ENCODE measurements at places on chromosomes 4 and X.

DNA sequence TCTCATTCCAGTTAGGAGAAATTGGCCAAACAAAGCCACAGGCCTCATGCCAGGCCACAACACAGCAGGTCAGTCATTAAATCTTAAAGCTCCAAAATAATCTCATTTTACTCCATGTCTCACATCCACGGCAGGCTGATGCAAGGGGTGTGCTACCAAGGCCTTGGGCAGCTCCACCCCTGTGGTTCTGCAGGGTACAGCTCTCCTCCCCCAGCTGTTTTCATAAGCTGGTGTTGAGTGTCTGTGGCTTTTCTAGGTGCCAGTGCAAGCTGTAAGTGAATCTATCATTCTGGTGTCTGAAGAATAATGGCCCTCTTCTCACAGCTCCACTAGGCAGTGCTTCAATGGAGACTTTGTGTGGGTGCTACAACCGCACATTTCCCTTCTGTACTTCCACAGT lies 949.2 kb downstream of the TECRL start:
- no peak for DNase-seq

DNA sequence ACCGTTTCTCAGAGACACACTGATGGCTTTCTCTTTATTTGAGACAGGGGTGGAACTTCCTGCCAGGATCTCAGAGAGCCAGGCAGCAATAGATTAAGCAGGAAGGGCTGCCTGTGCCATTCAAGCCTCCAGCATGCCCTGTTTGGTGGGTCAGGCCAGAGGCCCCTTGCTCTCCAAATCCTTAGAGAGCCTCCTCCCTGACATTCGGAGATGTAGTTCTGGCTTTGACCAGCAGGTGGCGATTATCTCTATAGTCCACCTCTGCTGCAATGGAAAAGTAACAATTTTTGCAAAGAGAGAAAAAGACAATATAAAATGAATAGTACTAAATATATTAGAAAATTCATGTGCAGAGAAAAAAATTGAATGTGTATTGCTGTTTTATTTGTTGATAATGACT lies 93.9 kb downstream of the NXF2B start:
- peak; percentile 20 for DNase-seq

GRCh38 chrX:19695884-19696283 lies 180.6 kb upstream of the MAP3K15 start:
- no peak for DNase-seq

GRCh38 chrX:10001496-10001895 lies 34.3 kb downstream of the CLDN34 start:
- DNase-seq: no peak

DNA sequence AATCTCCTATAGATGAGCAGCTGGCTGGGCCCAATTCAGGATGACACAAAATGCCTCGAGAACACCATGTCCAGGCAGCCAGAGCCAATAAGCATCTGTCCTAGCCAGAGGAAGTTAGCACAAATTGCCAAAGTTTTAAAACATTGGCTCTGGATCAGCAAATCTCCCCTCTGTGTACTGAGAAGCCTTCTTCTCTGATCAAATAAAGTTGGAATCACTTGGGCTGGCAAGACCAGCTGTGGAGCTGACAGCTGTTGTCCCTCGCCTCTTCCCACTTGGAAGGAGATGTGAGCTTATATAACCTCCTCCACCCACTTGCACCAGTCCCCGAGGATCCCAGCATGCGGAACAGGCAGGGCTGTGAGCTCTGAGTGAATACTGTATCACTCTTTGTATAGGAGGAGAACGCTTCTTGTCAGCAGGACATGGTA lies 183.9 kb downstream of the OPHN1 start:
- DNase-seq: no peak

DNA sequence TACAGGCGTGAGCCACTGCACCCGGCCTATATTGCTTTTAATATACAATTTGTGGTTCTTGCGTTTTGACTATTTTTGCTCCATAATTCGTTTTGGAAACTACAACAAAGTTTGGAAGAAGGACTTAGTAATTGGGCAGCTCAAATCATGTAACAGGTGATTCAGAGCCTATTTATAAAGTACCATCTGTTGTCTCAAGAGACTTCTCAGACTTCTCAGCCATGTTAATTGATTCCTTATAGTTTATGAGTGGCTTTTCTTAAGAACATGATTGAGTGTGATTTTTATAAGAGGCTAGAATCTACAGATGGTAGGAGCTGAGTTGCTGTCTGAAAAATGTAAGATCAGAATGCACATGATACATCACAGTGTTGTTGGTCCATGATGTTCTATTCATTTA lies 240.2 kb downstream of the ADGRL3 start:
- DNase-seq: no peak

DNA sequence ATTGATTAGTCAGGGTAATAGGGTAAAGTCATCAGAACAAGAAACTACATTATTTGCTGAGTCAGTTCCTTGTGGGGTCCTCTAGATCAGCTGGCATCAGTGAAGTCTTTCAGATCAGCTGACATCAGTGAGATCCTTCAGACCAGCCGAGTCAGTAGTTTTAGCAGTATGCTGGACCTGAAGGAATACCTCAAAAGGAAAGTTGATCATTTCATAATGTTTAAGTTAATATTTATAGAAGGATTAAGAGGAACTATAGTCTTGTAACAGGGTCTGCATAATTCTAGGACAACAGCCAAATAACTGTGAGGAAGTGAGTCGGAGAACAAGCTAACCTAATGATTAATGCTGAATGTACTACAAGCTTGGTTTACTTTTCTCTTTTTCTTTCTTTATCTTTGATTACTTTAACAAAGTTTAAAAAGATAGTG lies 958 bp upstream of the UGT2B7 start:
- no peak for DNase-seq

- peak; percentile 11 for DNase-seq
These were observed 63.3 kb downstream of the MOSPD2 start for GRCh38 chrX:14936561-14936960.

- no peak for DNase-seq
These were observed 126.2 kb downstream of the KLHL13 start for GRCh38 chrX:117990438-117990837.

DNA sequence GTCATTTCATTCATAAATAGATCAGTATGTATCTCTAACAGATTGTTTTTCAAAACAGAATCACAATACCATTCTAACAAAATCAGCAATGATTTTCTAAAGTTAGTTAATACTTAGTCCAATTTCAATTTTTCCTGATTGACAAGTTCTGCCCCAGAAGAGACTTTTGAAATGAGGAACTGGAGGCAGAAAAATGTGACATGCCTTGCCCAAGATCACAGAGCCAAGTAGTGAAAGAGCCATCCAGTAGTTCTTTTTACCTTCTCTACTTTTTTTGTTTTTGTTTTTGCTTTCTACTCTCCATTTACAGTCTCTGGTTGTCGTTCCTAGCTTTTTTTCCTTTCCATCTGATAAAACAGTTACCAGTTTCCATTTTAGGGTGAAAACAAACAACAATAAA lies 129.3 kb upstream of the TMEM164 start:
- DNase-seq: no peak

GRCh38 chrX:16427668-16428067 lies 222.3 kb upstream of the S100G start:
- DNase-seq: no peak

GRCh38 chrX:39873117-39873516 lies 224.6 kb downstream of the BCOR start:
- no peak for DNase-seq

- no peak for DNase-seq
These were observed 69.7 kb downstream of the STARD8 start for GRCh38 chrX:68717196-68717595.

GRCh38 chrX:47746446-47746845 lies 87.5 kb upstream of the UXT start:
- peak; percentile 14 for DNase-seq

DNA sequence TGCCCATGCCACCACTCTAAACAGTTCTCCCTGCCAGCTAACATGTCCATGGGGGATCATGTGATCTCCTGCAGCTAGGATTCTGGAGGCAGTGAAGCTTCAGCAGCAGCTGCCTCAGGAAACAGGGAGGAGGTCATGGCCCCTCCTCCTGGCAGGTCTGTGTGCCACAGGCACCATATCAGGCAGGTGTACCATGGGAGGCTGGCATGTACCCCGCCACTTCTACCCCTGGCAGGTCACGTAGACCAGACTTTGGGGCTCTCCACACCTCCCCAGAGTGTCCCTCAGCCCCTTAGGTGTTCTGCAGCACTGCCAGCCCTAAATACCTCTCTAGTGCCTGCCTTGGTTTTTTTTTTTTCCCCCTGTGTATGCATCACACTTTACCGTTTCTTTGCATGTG lies 110.5 kb upstream of the FAM47C start:
- no peak for DNase-seq

DNA sequence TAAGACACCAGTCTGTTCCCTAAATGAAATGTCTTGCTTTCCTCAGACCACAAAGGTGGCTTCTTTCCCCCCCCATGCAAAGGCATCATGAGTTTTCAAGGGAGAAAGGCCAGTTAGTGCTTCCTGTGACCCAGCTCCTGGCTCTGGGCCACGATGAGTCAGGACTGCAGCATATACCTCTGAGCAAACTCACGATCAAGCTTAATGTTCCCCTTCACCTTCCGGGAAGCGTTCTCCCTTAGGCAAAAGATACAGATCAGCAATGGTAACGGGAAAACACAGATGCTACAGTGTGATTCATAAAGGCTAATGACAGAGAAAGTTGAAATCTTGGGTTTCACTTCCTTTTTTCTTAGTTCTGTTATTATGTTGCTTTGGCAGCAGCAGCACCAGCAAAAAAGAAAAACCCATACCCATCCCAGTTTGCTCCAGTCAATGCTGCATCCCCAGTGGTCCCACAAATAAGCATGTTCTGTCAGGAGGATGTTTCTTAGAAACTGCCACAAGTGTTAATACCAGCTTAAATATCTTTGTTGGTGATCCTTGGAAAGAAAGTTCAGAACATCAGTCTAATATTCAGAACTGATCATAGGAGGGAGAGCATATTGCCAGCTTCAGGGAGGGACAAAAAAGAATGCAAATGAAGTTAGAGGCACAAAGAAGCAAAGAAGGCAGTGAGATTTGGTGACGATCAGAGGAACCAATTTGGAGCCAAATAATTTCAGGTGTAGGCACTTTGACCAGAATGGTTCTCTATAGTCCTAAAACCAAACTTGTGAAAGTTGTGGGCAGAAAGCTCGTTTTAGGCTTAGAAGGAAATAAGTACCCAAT lies 41.2 kb downstream of the LONRF3 start:
- DNase-seq: peak; percentile 18

- no peak for DNase-seq
These were observed 204.8 kb downstream of the CFAP299 start for GRCh38 chr4:80540349-80540748.

Data from SW480 (cell line).